ENCODE measurements at places on chromosomes 7 and 10. TPM values are rescaled to one million over a fixed set of nuclear protein-coding genes. Genes with fewer than 3 reads are reported as not detected.

- DNase-seq = no peak
These were observed 92.6 kb downstream of the JAZF1 start for GRCh38 chr7:28088032-28088431.

Gene UBE2D4
- total RNA-seq = 25.7 TPM

DNA sequence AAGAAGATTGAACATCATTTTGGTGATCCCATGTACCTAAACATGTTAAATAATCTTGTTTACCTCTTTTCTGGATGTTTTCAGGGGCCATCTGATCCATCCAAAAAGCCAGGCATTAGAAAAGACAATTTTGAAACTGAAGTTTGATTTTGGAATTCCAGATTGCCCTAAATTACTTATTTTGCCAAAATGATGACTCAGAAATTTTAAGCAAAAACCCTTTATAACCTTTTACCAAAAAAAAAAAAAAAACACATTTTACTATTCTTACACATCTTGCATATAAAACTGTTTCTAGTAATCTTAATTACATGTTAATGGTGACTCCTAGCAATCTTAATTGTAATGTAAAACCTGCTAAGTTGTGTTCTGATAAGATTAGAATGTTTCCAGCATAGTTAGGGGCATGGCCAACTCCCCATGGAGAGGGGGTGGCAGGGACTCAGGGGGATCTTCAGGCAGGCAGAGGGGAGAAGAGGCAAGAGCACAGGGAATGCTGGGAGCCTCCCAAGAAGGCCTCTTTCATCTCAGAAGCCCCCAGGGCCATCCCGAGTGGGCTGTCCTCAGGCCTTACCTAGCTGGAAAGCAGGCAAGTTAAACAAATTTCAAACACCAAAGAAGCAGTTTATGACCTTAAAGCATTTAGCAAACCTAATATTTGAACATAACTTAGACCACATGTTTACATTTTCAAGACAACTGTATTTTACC, 25.8 kb upstream of the AKR1C3 start:
- no peak for DNase-seq

DNA sequence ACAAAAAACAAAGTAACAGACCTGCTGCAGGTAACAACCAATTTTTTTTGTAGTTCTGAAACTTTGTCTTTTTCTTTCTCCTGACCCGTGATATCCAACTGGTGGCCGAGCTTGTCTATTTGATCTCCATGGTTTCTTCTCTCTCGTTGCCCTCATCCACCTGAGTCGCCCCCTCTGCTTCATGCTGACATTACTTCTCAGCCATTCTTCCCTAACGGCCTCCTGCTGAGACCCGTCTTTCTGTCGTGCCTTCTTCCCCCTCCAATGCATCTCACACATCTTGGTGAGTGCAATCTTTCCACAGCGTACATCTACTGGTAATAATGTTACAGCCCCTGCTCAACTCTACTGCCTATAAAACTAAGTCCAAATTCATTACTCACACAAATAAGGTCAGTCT, 352.9 kb downstream of the RNLS start:
- DNase-seq = no peak

GRCh38 chr7:131839967-131840690, 283.7 kb upstream of the PODXL start:
- DNase-seq = no peak

Gene AKR1C8
- 0.26 TPM for total RNA-seq

- no peak for DNase-seq
These were observed 327.1 kb downstream of the GLRX3 start for GRCh38 chr10:130463104-130463875.

DNA sequence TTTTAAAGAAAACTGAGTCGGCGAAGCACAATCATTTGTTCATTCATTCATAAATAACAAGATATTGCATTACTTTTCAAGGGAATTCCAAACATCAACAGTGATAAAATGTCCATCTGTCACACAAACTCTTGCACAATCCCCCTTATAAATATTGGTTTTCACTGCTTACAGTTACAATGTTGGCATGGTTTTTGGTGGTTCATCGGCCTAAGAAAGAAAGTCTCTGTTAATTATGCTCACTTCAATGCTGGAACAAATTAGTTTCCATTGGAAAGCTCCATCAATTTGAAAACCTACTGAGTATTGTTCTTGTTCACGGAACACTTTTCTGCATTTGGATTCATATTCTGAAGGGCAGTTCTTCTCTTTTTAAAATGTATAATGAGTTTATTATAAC, 188.5 kb downstream of the JAZF1 start:
- no peak for DNase-seq

Gene AKR1E2
- total RNA-seq = 12.6 TPM

GRCh38 chr7:107224374-107225223, 55.8 kb downstream of the HBP1 start:
- no peak for DNase-seq

All from left lung (tissue), 14 donors.